GM23248 (cell line): ENCODE measurements at places on chromosomes 4 and X.

DNA sequence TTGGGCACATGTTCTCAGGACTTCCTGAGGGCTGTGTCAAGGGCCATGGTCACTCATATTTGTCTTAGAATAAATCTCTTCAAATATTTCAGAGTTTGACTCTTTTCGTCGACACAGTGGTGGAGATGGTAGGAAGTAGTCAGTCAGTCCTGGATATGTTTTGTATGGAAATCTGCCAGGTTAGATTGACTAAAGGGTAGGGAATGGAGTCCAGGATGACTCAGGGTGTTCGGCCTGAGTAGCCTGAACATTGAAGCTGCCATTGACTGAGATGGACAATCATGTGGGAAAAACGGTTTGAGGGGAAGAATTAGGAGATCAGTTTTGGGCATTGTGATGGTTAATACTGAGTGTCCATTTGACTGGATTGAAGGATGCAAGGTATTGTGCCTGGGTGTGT lies 177.1 kb upstream of the CENPE start:
- DNase-seq: peak; percentile 10

DNA sequence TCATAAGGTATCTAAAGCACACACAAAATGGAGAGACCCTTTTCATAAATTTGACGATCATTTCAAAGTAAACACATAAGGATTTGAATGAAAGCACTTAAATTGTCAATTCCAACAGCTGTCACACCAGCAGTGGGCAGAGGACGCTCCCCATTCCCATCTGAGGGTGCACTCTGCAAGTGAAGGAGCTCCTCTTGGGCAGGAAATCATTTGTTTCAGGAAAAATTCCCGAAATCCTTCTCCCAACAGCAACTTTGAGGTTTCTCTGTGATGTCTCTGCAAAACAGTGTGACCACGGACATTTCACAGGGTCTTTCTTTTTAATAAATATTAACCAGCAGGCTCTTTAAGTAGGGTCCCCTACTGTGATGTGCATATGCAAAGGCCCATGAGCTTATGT lies 111.0 kb downstream of the EPHA5 start:
- no peak for DNase-seq

- no peak for DNase-seq
These were observed 305.4 kb upstream of the F9 start for GRCh38 chrX:139224953-139225665.

- DNase-seq: no peak
These were observed 378.5 kb upstream of the MAD2L1 start for GRCh38 chr4:120445186-120445585.

DNA sequence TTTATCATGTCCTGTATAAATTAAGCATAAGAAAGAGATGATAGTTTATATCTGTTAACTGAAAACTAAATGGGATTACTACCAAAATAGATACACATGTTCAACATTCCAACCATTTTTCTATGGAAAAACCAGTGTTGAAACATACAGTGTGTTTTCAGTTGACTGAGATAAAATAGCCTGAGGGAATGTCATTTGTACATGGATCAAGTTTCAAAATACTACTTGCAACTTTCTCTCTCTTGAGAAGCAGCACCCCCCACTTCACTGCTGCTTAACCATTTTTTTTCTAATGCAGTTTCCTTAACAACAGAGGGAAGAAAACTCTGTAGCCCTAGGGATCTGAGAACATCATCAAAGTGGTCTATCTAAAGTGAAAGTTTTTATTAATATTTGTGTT lies 70.8 kb downstream of the NPNT start:
- DNase-seq: peak; percentile 81

- DNase-seq: no peak
These were observed 406.2 kb downstream of the TLL1 start for GRCh38 chr4:166279261-166279660.

DNA sequence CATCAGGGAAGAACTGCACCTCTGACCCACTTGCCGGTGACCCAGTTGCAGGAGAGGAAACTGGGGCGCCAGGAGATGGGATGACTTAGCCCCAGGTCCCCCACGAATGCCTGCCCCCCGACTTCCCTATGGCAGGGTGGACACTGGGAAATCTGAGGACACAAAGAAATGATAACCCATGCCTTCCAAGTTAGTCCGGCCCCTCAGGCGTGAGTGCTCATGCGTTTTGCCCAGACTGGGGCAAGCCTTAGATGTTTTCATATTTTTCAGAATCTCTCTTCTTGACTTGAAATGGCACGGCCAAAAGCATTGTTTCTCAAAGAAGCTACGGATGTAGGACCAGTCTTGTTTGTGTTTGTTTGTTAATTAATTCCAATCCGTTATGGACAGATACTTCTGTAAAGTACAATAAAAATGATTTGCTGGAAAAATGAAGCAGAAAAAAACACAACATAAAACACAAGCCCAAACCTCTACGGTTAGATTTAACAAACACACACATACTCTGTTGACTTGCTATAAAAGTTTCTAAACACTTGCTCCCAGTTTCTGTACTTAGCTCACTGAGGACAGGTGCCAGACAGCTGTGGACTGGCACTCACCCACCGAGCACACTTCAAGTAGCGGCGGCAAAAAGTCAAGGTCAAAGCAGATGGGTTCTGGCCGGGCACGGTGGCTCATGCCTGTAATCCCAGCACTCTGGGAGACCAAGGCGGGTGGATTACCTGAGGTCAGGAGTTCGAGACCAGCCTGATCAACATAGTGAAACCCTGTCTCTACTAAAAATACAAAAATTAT lies 341.5 kb downstream of the BCOR start:
- DNase-seq: no peak

DNA sequence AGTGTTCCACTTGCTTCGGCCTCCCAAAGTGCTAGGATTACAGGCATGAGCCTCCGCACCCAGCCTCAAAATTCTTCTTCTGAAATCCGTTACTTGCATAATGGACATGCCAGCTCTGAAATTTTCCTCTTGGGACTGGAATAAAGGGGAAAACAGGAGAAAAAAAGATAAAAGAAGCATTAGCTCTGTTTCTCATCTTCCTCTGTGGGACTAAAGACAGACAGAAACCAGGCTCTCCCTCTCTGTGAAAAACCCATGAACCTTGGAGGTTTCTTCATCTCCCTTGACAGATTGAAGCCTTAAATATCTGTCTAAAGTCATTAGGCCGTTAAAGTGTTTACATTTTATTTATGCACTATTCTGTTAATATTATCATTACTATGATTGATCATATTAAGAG lies 19.4 kb upstream of the PRSS12 start:
- no peak for DNase-seq

- DNase-seq: no peak
These were observed 378.6 kb upstream of the ANXA10 start for GRCh38 chr4:167713756-167714155.

GRCh38 chr4:148068065-148068911 lies 336.4 kb downstream of the ARHGAP10 start:
- no peak for DNase-seq

DNA sequence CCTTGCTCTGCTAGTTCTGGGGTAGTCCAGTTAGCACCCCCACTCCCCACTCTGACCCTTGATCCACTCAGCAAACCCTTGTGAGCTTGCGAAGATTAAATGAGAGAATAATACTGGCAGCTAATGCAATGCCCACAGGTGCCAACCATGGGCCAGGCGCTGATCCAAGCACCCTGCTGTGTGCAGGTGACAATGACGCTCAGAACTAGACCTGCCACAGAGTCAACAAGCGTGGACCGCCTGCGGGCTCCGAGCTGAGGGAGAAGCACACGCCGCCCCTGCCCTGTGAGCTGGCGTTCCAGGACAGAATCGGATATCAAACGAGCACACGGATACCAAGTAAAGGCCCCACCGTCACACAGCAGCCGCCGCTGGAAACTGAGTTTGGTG lies 129.2 kb downstream of the FAM53A start:
- DNase-seq: no peak

GRCh38 chr4:180675359-180675650 lies 1567.9 kb upstream of the TENM3 start:
- DNase-seq: no peak

DNA sequence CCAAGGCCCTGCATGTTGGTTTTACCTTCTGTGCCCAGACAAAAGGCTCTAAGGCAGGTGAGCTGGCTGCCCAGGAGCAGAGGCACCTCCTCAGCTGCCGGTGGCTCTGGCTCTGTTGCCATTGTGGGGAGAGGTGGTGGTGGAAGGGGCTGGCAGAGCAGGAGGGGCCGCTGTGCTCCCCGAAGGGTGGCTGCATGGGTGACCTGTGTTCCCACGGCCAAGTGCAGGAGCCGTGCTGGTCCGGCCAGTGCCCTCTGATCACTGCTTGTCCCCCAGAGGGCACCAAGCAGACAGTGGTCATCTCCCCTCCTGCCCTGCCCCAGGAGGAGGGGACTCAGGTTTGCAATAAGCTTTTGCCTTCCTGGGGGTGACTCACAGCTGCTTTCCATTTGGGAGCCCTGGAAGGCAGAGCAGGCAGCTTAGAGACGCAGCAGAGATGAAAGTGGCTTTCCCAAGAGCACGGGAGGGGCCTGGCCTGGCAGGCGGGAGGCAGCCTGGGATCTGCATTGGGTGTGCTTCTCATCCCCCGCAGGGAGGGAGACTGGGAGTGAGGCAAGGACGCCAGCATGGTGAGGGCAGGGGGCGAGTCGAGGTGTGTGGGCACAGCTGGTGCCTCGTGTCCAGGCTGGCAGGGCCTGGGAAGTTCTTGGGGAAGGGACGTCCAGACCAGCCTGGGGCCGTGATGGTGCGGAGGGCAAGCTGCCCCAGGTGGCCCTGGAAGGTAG lies 28.7 kb downstream of the DOK7 start:
- peak; percentile 67 for DNase-seq

DNA sequence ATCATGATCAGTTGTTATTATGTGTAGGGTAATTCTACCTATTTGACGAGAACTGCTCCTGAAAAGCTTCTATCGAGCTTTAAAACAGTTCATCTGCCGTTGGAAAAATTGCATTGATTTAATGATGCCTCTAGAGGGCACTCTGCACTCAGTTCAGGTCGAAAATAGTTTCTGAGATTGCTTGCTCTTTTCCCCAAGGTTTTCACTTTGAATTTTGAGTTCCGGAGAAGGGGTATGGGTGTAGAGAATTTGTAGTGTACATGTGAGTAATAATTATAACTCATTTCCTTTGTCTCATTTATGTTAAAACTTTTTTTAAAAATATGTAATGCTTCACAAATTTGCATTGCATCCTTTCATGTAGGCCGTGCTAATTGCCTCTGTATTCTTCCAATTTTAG lies 28.4 kb upstream of the TNIP3 start:
- DNase-seq: peak; percentile 73

DNA sequence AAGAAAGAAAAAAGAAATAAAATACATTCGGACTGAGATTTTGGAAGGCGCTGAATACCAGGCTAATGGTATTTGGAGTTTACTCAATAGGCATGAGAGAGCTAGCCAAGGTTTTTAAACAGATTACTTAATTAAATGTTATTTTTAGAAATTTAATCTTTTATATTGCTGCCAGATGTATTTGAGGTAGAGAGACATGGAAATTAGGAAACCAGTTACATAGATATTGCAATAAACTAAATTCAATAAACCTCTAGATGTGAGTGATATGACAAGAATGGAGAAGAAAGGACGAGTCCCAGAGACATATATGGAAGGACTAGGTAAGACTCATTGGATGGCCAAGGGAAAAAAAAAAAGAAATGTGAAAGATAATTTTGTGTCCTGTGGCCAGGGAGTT lies 38.5 kb upstream of the IL13RA1 start:
- no peak for DNase-seq

DNA sequence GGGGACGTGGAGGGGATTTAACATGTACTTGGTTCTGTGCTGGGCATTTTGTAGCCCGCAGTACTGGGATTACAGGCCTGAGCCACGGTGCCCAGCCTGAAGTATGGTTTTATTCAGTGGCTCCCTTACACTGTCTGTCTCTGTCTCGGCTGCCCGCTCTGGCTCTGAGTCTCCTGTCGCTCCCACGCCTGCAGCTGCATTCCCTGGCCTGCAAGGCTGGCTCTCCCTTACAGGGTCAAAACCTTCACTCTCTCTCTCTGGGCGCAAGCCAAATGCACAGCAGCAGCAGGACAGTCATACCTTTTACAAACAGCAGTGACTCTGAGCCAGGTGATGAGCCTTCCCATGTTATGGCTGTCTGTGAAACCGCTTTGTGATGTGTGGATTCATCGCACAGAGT lies 72.1 kb downstream of the HTRA3 start:
- no peak for DNase-seq

- peak; percentile 30 for DNase-seq
These were observed 15.0 kb downstream of the BST1 start for GRCh38 chr4:15717657-15718416.

DNA sequence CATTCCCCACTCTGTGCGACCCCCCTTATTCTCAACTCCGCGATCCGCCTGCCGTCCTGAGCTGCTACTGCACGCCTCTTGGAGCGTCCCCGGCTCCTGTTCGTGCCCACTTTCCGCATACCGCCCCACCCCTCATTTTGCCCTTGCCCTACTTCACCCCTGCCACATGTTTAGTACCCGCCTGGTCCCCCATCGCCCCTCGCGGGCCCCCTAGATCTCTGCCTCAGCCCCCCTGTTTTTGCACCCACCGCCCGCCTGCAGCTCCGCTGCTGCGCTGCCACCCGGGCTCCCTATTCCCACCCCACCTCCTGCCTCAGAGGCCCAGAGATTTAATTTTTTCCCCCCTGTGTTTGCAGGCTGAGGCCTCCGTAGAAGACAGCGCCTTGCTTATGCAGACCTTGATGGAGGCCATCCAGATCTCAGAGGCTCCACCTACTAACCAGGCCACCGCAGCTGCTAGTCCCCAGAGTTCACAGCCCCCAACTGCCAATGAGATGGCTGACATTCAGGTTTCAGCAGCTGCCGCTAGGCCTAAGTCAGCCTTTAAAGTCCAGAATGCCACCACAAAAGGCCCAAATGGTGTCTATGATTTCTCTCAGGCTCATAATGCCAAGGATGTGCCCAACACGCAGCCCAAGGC lies 1.4 kb downstream of the MAGED1 start:
- peak; percentile 52 for DNase-seq

DNA sequence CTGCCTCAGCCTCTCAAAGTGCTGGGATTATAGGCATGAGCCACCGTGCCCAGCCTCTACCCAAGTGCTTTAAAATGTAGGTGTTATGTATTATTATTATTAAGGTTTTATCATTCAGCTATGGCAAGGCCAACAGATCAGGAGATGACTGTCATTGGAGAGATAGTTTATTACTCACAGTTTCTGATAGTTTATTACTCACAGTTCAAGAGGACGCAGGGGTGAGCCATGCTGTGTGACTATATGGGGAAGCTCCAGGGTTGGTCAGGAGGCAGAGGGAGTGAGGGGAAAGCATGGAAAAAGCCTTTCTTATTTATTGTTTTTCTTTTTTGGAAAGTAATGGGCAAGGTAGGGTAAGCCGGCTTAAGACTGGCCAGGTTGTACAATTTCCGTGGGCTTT lies 25.4 kb upstream of the ARSD start:
- no peak for DNase-seq
